Hematopoietic multipotent progenitor cell treated with erythropoietin and hydrocortisone succinate and interleukin-3 and kit ligand, for 6 days (in vitro differentiated cells): ENCODE measurements at places on chromosomes 7 and 10.

DNA sequence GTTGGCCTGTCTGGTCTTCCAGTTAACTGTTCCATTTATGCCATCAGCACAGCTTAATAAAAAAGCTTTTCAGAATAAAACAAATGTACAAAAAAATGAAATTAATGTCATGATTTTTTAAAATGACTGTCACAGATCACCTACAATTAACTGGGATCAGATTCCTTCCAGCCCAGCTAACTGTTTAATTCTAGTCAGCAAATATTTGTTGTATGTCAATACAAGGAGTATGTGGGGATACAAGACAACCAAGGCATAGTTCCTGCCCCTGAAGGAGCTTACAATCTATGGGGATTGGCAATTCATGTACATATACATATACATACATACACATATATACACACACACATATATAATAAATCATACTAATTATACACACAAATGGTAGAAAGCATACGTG is 16.5 kb downstream of the SGCE start:
- no peak for DNase-seq

- no peak for DNase-seq
Measured at GRCh38 chr10:121425623-121426022, 172.6 kb downstream of the FGFR2 start.

DNA sequence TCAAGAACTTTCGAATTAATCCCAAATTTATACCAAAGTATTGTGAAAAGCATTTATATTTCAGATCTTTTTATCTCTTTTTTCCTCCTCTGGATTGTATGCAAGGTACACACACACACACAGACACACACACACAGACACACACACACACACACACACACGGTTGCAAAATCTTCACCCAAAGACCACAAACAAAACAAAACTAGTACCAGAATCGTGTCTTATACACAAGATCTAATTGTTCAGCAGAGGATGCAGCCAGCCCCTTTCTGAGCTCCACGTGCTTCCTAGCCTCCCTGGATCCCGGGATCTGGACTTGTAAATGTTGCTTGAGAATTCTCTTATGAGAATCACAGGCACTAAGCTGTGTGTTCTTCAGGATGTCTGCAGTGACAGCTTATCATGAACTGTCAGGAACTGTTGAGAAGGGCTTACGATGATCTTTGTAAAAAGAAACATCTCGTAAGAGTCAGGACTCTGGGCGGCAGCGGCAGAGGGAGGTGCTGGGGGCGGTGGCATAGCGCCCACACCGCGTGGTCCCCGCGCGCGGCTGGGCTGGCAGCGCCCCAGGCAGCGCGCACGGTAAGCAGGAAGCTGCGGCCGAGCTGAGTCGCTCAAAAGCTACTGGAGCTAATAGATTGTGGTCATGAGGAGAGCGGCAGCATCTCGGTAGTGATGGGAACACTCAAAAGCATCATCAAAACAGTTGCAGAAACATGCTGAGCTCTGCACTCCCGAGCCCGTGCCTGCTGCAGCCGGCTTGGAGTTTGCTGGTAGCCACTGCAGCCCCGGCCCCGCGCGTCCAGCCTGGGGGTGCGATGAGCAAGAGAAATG is 277.6 kb downstream of the GATA3 start:
- DNase-seq: peak; percentile 76

DNA sequence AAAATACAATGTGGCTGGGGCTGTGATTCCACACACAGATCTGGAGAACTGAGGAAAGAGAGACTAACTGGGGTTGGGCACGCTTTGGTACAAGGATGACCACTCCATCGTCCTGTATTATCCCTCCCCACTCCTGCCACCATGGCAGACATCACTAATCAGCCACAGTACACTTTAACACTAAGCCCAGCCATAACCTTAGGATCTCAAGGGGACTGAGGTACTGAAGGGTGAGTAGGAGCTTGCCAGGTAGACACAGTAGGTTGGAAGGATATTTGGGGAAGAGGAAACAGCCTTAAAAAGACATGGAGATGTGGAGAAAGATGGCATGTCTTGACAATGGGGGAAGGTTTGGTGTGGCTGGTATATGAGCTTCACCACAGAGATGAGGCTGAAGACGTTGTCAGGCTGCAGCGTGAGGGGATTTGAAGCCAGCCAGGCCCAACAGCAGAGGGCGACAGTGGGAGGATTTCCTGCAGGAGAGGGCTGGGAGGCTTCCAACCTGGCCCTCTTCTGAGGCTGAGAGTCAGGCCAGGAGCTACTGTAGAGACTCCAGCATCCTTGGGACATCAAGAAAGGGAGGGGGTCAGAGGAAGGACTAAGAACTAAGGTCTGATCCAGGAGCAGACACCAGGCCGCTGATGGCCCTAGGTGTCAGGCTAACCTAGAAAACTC is 58.6 kb upstream of the COL13A1 start:
- DNase-seq: peak; percentile 44

GRCh38 chr7:87590578-87590977 is 10.1 kb downstream of the ABCB1 start:
- no peak for DNase-seq

DNA sequence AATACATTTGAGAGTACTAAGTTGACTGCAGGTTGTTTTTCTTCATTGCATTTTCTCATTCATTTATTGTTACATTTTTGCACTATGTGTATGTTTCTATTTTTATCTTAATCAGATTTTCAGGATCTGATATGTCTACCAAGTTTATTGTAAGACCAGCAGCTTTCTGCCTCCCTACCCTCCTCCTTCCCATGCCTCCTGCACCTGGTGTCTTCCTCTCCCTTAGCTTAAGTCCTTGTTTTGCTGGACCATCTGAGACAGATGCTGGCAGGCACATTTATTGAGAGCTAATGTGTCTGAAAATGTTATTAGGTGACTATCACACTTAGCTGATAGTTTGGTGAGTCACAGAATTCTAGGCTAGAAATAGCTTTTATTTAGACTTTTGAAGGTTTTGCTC is 79.6 kb downstream of the ANLN start:
- no peak for DNase-seq

DNA sequence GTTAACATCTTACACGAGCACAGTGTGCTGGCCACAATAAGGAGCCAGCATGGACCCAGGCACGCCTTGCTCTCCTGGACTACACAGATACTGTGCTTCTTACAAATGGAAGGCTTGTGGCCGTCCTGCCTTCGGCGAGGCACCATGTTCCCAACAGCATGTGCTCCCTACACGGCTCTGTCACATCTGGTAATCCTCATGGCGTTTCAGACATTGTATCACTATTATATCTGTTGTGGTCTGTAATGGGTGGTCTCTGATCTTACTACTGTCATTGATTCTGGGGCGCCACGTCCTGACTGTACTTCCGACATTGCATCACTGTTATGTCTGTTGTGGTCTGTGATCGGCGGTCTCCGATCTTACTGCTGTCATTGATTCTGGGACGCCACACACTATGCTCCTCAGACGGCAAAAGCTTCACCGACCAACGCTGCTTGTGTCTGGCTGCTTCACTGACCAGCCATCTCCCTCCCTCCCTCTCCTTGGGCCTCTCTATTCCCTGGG is 195.4 kb downstream of the MAD1L1 start:
- DNase-seq: peak; percentile 38

DNA sequence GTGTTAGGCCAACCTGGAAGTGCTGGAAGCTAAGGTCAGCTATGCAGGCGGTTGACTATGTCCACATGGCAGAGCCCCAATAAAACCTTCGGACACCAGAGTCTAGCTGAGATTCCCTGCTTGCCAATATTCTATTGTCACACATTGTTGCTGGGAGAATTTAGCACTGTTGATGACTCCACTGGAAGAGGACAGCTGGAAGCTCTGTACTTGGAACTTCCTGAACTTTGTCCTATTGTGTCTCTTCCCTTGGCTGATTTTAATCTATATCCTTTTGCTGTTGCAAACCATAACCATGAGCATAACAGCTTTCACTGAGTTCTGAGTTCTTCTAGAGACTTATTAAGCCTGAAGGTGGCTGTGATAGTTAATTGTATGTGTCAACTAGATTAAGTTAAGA is 12.0 kb downstream of the XRCC2 start:
- no peak for DNase-seq

DNA sequence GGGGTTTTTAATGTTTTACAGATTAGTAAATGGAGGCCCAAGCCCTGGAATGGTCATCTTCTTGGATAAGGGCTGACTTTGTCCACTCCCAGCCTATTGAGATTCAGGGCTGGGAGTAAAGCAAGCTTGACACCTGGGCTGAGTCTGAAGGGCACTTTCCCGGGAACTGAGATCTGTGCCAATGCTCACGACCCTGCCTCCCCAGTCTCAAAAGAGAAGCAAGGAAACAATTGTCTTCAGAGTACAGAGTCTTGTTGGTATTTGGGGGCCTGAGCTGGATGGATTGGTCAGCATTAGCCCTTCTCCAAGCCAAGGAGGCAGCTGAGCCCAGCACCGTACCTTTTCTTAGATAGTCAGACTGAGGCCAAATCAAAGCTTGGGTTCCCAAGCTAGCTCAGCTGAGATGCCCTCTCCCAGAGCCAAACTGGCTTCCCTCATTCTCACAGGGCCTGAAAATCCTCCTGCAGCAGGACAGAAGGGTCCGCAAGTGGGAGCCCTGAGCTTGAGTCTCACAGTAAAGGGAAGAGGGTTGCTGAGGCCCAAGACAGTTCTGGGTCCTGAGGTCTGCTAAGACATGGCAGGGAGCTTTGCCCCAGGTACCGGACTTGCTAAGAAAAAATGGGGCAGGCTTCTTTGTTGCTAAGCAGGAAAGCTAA is 3.7 kb downstream of the DDIT4 start:
- DNase-seq: no peak

GRCh38 chr10:91271886-91272285 is 51.4 kb downstream of the PCGF5 start:
- DNase-seq: no peak

GRCh38 chr7:34747867-34748727 is 90.1 kb downstream of the NPSR1 start:
- no peak for DNase-seq

DNA sequence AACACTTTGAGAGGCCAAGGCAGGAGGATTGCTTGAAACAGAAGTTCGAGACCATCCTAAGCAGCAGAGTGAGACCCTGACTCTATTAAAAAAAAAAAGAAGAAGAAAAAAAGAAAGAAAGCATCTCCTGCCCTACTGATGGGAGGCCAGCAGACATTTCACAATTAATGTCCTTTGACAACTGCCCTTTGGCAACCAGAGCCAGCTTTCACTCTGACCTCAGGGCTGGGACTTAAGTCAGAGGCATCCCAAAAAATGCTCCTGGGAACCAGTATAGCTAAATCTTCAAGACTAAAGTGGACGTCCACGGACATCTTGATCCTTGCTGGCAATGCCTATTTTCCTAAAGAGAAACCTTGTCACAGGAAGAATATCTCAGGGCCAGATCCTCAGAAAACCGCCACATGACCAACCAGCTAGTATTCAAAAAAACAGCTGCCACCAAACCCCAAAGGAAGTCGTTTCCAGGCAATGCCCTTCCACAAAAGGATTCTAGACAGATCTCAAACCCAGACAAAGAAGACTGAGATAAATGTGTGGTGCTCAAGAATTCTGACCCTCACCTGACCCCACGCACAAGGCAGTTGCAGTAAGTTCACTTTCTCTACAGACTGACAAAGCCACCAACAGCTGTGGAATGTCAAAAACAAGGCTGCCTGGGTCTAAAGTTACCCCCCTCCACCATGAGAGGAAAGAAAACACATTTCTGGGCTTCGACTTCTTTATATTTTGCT is 18.4 kb downstream of the GFRA1 start:
- no peak for DNase-seq

GRCh38 chr7:117485118-117485620 is 5.3 kb downstream of the CFTR start:
- no peak for DNase-seq

DNA sequence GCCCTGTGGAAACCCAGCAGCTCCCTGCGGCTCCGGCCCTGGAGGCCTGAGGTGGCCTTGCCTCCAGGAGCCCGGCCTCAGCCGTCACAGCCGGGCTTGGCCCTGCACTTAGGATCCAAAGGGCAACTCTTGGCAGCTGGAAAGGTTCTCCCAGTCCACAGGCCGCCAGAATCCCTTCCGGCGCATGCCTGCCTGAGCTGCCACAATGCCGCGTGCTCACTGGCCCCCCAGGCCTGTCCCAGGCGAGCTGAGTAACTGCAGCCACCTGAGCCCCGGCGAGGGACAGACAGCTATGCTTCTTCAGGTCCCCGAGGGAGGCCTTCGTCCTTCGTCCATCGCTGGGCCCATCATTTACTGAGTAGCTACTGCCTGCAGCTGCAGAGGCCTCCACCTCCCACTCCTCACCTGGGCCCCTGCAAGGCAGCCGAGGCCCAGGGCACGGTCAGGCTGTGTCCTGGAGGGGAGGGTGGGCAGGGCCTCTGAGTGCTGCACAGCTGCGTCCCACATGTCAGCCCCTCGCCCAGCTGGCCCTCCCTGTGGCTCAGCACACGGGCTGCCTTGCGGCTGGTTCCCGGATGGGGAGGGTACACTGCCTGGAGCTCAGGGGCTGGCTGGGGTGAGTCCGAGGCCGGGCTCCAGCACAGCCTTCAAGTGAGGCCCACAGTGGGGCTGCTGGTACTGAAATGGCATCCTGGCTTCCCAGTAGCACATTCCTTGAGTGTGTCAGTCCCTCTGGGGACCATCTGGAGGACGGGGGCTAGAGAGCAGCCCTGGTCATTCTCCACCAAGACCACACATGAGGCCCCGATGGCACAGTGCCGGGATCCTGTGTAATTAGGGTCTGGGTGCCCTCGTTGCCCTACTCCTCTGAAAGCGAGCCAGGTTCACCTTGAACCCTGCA is 172.5 kb downstream of the ELFN1 start:
- no peak for DNase-seq

- no peak for DNase-seq
Measured at GRCh38 chr7:151379534-151380198, 30.2 kb downstream of the WDR86 start.

GRCh38 chr10:22437620-22438588 is 92.6 kb downstream of the SPAG6 start:
- no peak for DNase-seq

GRCh38 chr7:78594156-78594555 is 795.6 kb downstream of the PHTF2 start:
- DNase-seq: no peak

DNA sequence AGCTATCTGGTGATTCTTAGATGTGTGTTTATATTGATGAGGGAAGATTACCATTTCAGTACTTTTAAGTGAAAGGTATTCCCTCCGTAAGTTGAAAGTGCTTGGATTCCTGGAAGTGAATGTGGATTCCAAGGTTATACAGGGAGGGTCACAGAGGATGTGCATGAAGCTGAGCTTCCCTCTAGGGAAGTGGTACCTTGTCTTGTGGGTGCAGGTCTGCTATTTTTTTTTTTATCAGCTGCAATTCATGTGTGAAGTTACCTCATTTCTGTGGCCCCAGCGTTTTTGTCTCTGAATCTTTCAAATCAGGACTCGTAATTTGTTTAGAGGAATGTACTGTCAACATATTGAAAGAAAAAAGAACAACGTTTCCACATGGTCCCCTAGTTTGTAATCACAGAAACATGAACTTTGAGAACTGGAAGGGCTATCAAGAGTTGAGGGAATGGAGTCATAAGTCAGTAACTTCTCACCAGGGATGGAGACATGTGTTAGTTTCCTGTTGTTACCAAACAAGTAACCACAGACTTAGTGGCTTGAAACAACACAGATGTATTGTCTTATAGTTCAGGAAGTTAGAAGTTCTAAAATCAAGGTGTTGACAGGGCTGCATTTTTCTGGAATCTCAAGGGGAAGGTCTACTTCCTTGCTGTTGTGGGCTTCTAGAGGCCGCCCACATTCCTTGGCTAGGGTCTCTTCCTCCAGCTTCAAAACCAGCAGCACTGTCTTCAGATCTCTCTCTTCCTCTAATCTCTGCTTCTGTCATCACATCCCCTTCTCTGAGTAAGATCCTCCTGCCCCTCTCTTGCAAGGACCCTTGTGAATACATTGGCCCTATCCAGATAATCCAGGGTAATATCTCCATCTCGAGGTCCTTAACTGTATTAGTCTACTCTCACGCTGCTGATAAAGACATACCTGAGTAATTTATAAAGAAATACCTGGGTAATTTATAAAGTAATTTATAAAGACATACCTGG is 64.4 kb downstream of the RAB18 start:
- no peak for DNase-seq
